Stimulated activated CD4-positive, alpha-beta T cell treated with anti-CD3 and anti-CD28 coated beads, Interleukin-1b, Interleukin-23, amount 100 ng/mL, for 1 hour (primary cell): ENCODE measurements at places on chromosomes 2 and 18.

DNA sequence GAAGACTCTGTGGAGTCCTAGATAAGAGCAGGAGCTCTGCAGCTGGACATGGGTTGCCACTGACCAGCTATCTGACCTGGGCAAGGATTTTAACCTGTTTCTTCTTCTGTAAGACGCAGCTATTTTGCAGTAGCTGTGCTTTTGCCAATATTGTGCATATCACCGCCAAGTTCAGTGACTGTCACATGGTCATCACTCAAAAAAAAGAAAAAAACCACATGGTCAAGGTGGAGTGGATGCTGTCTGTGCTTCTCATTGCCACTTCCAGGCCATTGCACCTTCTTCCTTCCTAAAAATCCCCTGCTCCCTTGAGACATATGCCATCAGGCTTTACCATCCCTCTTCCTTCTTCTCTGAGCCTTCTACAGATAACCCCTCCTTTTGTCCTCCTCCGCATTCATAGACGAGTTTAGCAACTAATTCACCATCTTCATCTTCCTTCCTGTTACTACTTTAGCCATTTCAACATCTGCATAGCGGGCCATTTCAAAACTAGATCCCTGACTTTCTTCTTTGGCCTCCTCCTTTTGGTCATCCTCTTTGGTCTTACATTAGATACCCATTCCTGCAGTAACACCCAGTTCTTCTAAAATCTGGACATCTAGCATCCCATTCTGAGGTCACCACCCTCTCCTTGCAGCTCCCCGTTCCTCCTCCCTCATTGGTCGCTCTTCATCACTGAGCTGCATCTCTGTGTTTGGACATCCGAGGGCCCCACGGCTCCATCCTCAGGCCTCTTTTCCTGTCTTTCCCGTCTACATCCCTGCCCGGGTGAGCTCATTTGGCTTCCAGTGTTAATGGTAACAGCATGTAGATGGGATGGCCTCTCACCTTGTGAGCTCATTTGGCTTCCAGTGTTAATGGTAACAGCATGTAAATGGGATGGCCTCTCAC lies 17.8 kb downstream of the RNF144A start:
- DNase-seq = no peak

GRCh38 chr2:64808754-64809153 lies 155.0 kb upstream of the SERTAD2 start:
- DNase-seq = no peak

DNA sequence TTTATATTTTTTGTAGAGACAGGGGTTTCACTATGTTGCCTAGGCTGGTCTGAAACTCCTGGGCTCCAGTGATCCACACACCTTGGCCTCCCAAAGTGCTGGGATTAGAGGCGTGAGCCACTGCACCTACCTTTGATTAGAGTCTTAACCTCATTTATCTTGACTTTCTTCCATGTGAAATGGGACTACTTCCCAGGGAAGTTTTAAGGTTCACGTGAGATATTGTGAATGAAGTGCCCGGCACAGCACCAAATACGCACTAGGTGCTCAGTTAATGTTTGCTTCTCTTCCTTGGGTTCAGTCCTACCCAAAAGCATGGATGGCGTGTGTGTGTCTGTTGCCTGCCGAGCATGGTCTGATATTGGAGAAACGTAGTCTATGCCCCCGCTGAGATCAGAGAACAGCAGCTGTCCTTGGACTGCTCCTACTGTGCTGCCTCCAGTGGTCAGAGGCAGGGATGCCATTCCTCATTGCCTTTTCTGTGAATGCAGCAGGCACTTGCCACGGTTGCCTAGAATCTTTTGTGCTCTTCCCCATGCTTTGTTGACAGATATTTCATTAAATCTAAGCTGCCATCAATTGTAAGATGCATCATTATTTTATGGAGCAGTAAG lies 12.3 kb upstream of the TFCP2L1 start:
- DNase-seq = no peak

GRCh38 chr2:207337234-207338219 lies 171.8 kb upstream of the KLF7 start:
- DNase-seq = no peak

DNA sequence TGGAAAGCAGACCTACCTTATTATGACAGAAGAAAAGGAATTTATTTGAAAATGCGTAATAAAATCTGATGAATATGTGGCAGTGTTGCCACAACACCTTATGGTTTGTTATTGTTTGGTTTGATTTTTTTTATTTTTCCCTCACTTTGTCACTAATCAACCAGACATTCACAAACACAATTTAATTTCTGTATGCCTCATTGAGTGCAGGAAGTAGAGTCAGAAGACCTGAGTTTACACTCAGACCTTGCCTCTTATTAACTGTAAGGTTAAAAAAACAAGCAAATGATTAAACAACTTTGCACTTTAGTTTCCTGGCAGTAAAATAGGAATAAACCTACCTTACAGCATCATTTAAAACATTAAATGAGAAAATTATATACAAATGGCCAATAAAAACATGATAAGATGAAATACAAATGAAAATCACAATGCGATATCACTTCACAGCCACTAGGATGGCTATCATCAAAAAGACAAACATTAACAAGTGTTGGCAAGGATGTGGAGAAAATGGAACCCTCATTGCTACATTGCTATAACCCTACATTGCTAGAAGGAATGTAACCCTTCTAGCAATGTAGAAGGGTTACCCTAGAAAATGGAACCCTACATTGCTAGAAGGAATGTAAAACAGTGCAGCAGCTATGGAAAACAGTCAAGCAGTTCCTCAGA lies 3.3 kb downstream of the SESTD1 start:
- DNase-seq = no peak

- no peak for DNase-seq
Measured at GRCh38 chr18:23893653-23894052, 120.9 kb upstream of the TTC39C start.

- DNase-seq = no peak
Measured at GRCh38 chr2:235536711-235537110, 42.9 kb downstream of the AGAP1 start.

DNA sequence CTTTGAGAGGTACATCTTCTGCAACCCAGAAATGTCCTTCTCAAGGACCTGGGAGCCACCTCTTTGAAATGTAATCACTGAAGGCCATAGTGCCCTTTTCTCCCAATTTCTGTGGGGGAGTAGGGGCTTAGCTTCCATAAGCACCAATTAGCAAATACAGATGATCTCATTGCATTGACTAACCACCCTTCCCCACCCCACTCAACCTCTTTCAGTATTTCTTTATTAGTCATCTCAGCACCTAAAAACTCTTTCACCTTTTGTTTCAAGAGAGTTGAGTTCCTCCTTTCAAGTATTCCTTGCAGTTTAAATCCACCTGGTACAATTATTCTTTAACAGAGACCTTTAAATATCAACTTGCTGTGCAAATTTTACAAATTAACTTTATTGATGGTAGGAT lies 1011.8 kb upstream of the CDH2 start:
- no peak for DNase-seq

DNA sequence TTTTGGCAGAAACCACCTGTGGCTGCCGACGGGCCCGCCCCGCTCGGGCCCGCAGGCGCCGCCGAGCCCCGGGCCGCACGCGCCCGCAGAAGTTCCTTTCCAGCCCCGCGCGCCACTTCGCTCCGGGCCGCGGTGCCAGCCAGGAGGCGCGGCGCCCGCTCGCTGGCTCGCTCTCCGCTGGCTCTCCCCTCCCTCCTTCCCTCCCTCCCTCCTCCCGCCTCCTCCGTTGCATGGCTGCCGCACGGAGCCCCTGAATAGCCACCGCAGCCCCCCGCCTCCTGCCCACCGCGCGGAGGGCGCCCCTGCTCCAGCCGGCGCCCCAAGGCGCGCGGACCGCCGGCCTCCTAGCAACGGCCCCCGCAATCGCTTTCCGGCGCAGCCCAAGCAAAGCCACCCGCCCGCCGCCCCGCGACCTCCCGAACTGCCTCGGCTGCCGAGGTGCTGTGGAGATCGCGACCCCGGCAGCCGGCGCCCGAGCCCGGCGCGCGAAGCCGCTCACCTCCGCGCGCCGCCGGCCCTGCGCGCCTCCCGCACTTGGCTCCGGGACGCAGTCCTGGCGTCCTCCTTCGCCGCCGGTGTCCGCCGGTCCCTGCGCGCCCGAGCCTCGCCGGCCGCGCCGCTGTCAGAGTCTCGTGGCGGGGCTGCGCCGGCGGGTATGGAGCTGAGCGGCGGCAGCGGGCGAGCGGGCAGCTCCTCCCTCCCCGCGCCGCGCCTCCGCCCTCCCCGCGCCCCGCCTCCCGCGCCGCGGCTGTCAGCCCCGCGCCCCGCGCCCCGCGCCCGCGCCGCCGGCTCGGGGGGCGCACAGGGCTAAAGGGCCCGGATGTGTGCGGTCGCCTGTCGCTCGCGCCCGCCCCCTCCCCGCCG lies at the start of gene ZBTB7C:
ZBTB7C (minus strand) TSS at position 657 of the 864 bp plus-strand sequence.
- no peak for DNase-seq

GRCh38 chr18:76450452-76451395 lies 44.3 kb downstream of the ZNF516 start:
- no peak for DNase-seq

GRCh38 chr18:53799134-53799533 lies 425.3 kb downstream of the MBD2 start:
- no peak for DNase-seq
